SJSA1 (cell line): ENCODE measurements at places on chromosomes 16 and 17.
A peak's percentile ranks its signal among the peaks of the same experiment; 100 is the strongest.

DNA sequence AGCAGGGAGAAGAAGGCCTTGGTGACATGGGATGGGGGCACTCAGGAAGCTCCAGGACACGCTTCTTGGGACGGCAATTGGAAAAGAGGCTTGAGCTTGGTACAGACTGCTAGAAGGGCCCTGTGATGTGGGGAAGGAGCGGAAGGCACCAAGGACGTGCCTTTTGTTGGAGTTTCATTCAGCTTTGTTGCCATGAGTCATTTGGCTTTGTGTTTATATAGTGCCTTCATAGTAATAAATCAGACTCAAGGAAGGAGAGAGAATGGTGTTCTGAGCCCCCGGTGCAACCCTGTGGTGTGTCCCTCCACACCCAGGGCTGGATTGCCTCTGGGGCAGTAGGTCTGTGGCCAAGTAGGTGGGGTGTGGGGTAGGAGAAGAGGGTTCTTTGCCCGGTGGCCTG lies 7.4 kb upstream of the TBX4 start:
- no peak for DNase-seq

DNA sequence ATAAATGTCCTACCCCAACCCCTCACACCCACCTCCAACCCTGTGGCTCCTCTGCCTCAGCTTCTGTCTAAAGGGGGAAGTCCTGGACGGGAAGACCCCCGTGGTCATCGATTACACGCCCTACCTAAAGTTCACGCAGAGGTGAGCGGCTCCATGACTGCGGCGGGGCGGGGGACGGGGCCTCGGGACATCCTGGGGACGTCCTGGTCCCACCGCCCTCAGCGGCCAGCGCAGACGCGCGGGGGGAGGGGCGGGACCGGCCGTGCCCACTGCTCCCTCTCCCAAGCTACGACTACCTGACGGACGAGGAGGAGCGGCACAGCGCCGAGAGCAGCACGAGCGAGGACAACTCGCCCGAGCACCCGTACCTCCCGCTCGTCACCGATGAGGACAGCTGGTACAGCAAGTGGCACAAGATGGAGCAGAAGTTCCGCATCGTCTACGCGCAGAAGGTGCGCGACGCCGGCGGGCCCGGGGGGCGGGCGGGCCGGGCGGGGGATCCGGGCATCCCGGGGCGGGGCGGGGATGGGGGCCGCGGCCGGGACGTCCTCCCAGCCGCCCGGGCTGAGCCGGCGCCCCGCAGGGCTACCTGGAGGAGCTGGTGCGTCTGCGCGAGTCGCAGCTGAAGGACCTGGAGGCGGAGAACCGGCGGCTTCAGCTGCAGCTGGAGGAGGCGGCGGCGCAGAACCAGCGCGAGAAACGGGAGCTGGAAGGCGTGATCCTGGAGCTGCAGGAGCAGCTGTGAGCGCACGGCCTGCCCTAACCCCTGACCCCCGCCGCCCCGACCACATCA lies 6.7 kb downstream of the RUNDC3A start:
- DNase-seq, result no peak

GRCh38 chr16:55842369-55843104 lies 9.6 kb upstream of the CES1 start:
- peak; percentile 34 for DNase-seq

DNA sequence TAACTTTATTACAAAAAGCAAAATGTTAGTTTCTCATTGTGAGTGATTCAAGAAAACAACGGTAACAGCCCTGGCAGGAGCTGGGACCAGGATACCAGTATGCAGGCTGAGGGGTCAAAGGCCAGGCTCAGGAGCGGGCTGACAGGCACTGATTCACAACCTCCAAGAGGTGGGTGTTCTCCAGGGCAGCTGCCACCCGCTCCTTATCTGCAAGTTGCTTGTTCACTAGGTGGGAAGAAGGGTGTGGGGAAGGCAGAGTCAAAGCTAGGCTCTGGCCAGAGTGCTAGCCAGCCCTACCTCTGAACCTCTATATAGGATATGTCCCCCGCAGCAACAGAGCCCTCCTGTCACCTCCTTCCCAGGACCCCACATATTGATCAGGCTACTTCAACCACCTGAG lies 2.1 kb downstream of the CIAO2B start:
- no peak for DNase-seq

- DNase-seq, result no peak
Measured at GRCh38 chr16:23949630-23950290, 114.0 kb downstream of the PRKCB start.

DNA sequence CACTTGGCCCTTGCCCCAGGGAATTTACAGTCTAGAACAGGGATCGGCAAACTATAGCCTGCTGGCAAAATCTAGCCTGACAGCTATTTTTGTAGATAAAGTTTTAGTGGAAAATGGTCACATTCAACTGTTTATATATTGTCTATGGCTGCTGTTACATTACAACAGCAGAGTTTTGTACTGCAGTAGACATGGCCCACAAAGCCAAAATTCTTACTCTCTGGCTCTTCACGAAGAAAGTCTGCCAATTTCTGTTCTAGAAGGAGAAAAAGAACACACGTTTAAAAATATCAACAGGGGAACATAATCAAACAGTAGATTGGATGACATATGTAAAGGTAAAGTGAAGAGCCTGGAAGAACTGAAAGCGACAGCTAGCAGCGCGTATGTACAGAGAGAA lies 33.2 kb upstream of the CCDC182 start:
- no peak for DNase-seq

GRCh38 chr17:66515974-66516373 lies 213.6 kb downstream of the PRKCA start:
- DNase-seq, result no peak

DNA sequence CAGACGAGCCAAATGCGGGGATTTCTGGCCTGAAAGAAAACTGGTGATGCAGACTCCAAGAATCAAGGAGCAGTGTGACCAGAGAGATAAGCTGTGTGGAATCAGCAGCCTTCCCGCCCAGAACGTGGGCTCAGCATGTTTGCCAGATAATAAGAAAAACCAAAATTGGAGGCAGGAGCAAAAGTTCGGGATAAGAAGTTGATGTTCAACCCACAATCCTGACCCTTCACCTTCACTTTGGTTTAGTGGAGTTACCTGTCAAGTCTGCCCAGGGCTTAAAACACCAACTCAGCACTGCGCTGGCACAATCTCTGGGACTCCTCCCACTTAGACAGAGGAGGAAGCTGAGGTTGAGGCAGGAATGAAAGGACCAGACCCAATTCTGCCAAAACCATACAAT lies 3.1 kb downstream of the SLC43A2 start:
- DNase-seq, result no peak

- peak; percentile 86 for DNase-seq
Measured at GRCh38 chr16:49580751-49581303, 207.2 kb downstream of the C16orf78 start.

DNA sequence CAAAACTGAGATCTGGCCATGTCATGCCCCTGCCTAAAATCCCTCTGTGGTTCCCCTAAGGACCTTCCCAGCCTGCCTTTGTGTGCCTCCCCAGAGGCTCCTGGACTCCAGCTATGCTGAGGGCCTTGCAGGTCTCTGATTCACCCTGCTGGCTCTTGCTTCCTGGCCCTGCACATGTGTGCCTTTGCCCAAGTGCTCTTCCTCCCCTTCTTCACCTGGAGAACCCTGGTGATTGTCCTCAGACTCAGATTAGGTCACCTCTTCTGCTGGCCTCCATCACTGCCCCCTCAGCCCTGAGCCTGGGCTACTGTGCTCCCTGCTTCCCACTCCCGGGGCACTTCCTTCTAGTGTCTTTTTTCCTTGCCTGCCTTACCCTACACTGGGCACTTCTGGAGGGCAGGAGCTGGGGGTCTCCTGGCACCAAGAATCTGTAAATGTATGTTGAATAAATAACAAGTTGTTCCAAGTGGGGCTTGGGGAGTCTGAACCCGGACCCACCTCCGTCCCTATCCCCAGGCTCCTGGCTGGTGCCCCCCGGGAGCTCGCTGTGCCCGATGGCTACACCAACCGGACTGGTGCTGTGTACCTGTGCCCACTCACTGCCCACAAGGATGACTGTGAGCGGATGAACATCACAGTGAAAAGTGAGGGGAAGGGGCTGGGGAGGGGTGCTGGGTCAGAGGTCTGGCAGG lies 7.8 kb downstream of the ITGA3 start:
- peak; percentile 48 for DNase-seq

- DNase-seq, result no peak
Measured at GRCh38 chr17:35742496-35742895, 10.5 kb downstream of the GAS2L2 start.

DNA sequence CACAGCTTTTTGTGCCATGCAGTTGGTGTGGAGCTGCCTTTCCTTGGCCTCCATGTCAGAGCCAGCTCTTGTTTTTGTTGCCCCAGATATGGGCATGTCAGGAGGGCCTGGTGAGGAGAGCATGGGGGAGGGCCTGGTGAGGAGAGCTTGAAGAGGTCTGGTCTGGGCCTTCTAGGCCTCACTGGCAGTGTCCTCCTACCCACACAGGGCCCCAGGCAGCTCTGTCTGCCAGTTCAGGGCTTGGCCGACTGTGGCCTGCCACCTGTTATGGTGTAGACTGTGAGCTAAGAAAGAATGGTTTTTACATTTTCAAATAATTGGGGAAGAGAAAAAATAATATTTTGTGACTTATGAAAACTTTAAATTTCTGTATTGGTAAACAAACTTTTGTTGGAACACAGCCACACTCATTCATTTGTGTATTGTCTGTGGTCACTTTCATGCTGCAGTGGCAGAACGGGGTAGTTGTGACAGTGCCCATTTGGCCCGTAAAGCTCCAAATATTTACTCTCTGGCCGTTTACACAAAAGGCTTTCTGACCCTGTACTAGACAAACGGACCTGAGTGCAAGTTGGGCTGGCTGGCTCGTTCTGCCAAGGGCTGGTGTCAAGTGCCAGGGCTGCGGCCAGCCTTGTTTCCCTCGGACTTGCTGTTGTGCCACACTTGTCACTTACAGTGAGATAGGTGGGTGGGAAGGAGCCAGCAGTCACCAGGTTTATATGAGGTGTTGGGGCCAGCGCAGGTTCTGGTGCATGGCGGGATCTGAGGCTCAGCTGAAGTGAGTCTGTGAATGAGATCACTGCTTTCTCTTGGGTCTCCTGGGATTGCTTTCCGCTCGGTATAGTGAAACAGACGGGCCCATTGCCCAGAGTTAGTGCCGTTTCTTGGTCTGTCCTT lies 18.2 kb downstream of the PGS1 start:
- no peak for DNase-seq

- DNase-seq, result no peak
Measured at GRCh38 chr17:27282054-27282551, 11.8 kb upstream of the WSB1 start.

DNA sequence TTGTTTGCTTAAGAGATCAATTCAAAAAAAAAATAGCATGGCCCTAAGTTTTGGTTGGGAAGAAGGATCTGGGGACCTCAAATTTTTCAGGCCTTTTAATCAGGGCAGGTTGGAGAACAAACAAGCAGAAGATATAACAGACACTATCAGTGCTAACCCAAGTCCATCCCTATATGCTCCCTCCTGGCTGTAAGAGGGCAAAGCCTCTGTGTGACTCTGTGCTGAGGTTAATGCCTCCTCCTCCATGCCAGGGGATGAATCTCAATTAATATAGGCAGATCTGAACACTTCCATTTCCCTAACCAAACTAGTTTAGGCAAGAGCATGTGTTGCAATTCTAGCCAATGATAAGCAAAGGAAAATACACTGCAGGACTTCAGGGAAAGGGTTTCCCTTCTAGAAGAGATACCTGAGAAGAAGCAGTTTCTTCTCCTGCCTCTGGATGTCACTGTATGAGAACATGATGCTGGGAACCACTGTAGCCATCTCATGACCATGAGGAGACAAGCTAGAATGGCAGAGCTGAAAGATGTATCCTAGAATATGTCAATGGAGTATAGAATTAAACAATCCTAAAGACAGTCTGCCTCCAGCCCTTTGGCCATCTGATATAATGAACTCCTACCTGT lies 76.0 kb downstream of the CHD9NB start:
- no peak for DNase-seq

GRCh38 chr17:77191244-77191643 lies 50.5 kb downstream of the SEC14L1 start:
- DNase-seq, result no peak

GRCh38 chr17:71942626-71943025 lies 178.2 kb upstream of the SOX9 start:
- DNase-seq, result no peak

DNA sequence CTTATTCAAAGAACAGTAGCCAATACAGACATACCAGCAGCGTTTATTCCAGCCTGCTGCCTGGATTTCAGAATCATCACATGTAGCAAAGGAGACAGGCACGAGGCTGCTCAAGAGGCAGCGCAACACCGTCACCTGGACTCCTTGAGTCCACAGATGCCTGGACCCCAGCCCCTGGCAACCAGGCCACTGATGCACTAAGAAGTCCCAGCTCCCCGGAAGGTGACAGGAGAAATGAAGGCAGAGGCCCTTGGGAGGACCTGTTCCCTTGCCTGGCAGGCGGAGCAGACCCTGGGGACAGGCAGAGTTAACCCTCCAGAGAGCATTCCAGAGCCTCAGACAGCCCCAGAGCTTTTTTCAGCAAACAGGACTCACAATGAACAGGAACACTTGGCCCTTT lies 16.5 kb downstream of the SMIM5 start:
- no peak for DNase-seq

- DNase-seq, result no peak
Measured at GRCh38 chr16:50910736-50911100, 168.8 kb downstream of the CYLD start.

- no peak for DNase-seq
Measured at GRCh38 chr16:27291106-27291505, 22.5 kb upstream of the NSMCE1 start.

DNA sequence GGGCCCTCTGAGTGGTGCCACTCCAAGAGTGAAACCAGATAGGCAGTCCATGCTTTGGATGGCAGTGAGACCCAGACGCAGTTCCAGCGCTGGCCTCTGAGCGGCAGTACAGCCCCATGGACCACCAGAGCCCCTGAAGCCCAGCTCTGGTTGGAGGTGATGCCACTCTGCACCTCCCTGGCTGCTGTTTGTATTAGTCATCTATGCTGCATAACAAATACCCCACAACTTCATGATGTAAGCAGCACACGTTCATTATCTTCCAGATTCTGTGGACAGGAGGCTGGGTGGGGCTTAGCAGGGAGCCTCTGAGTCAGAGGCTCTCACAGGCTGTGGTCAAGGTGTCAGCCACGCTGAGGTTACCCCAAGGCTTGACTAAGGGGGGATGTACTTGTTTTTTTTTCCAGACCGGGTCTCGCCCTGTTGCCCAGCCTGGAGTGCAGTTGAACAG lies 5.1 kb upstream of the NME4 start:
- DNase-seq, result peak; percentile 58

GRCh38 chr17:66777689-66778225 lies 57.2 kb upstream of the CACNG5 start:
- DNase-seq, result no peak

GRCh38 chr17:55319933-55320593 lies 55.3 kb downstream of the HLF start:
- DNase-seq, result no peak

- no peak for DNase-seq
Measured at GRCh38 chr16:30524575-30525568, 1.5 kb downstream of the ZNF768 start.

GRCh38 chr17:81204578-81204977 lies 18.2 kb downstream of the CEP131 start:
- DNase-seq, result no peak

GRCh38 chr17:65177901-65178300 lies 40.7 kb downstream of the RGS9 start:
- no peak for DNase-seq
